Esophagus muscularis mucosa (tissue), 4 donors: ENCODE measurements at places on chromosomes 16 and 17. TPM values are rescaled to one million over a fixed set of nuclear protein-coding genes. Genes with fewer than 3 reads are reported as not detected.

DNA sequence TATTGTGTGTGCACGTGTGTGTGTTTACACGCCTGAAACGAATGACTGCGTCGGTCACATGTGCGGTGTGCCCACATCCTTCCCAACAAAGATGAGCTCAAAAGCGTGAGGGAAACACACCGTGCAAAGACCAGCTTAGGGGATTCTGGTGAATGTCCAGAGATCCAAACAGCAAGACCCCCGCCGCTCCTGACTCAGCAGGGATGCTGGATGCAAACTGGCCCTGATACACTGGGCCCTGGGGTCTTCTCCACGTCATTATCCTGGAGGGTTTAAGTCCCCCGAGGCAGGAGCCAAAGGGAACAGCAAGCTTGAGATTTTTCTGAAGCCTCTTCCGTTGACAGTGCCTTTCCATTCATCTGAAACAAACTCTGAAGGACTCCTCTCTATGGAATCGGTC is 59.2 kb downstream of the TBC1D16 start:
- no peak for DNase-seq

DNA sequence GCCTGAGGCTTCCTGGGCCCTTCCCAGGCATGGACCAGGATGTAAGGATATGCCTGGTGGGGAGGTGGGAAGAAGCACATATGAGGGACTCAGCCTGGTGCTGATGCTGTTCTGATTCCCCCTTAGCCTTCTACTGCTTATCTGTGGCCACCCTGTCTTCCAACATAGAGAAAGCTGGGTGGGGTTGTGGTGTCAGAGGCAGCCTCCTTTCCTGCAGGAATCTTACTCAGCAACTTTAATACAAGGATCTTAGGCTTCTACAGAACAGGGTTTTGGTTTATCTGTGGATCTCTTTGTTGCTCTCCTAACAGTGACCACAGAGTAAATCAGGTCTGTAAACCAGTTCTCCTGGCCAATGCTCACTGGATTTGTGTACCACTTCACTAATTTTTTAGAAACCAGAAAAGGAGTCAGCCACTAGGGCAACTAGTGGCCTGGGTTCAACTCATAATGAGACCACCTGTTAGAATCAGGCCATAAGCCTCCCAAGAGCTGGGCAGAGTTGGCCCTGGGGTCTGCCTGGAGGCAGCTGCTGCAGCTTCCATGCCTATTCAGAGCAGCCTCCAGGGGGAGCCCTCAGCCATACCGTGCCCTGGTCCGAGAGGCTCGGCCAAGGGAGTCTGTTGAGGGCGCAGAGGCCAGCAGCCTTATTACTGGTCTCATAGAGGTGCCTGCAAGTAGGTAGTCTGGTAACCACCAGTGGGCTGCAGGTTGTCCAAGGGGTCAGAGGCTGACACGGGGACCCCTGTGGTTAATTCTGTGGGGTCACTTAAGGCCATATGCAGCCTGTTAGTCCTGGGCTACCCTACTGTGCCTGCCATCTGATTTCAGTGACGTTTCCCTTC is 7.1 kb downstream of the HAS3 start:
- DNase-seq: no peak

Gene CLEC18A
- 0.46 TPM for total RNA-seq

GRCh38 chr16:72938795-72939164 is 109.1 kb downstream of the ZFHX3 start:
- peak; percentile 96 for DNase-seq

DNA sequence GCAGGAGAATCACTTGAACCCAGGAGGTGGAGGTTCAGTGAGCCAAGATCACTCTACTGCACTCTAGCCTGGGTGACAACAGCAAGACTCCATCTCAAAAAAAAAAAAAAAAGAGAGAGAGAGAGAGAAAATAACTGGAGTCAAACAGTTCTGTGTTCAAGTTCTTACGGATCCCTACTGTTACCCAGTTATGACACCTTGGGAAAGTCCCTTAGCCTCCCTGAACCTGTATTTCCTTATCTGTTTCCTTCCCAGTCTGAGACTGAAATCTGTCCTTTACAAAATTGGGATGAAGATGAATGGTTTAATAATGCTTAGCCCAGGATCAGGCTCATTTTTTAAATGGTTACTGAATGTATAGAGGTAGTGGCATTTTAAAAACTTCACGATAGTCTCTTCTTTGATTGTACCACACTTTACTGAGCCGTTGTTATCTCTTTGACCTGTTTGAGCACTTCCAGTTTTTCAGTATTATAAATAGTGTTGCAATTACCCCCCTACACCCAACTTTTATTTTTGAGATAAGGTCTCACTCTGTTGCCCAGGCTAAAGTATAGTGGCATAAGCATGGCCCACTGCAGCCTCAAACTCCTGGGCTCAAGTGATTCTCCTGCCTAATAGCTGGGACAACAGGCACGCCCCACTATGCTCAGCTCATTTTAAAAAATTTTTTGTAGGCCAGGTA is 17.1 kb downstream of the ZNF768 start:
- DNase-seq: no peak
